ENCODE measurements at places on chromosomes 6 and 20.

- no peak for DNase-seq
Measured at GRCh38 chr20:56395166-56395565, 2.7 kb downstream of the CSTF1 start.

DNA sequence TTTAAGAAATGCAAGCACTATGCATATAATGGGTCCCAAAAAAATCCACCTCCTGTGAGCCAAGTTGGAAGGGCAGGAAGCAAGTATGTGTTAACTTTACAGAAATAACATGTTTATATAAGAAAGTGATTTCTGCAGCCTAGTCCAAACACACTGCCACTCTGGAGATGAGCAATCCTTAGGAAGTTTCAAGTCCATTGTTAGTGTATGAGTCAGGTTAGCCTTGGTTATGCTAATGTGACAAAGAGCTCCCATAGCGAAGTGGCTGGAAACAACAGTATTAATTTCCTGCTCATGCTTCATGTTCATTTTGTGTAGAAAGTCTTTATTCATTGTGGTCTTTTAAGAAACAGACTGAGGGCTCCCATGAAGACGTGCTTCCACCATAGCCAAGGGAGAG, 121.4 kb downstream of the TBXT start:
- DNase-seq = no peak

- no peak for DNase-seq
Measured at GRCh38 chr6:57222743-57223077, 603 bp upstream of the RAB23 start.

DNA sequence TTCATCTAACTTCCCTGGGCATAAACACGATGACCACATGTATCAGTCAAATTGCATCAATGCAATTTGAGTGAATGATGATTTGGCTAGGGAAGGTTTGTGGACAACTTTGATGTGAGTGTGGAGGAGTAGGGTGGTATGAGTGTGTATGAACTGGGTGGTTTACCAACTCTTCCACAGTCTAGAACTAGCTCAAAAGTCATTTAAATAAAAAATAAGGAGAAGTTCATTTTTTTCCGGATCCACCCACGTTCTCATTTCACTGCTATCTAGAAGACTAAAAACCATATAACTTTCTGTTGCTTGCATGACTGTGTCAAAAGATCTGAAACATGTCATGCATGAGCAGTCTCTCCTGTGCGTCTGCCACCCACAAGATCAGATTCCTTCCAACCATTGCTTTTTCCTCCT, 23.6 kb downstream of the SLC35D3 start:
- DNase-seq = no peak

DNA sequence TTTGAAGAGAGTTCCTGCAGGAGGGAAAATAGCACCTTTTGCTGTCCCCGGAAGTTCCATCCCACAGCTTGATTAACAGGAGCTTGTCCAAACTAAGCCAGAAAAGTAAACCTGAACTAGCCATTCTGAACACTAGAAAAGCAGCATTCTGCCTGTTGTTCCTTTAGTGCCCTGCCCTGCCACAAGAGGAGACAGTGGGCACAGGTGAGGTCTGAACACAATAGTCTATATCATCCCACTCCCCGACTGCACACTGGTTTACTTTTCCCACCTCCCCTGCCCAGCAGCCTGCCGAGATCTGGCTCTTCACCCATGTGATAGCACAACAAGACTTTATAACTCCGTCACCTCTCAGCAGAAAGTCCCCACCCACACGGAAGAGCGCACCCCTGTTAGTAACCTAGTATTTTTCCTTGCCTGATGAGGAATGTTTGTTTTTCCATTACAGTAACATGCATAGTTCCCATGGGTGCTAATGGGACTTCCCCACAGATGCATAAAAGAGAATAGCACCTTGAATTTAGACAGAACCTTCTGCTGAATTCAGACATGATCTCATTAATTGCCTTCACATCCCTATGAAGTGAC, 59.7 kb downstream of the TFAP2A start:
- no peak for DNase-seq

GRCh38 chr6:77178821-77179220, 284.5 kb downstream of the HTR1B start:
- DNase-seq = no peak

DNA sequence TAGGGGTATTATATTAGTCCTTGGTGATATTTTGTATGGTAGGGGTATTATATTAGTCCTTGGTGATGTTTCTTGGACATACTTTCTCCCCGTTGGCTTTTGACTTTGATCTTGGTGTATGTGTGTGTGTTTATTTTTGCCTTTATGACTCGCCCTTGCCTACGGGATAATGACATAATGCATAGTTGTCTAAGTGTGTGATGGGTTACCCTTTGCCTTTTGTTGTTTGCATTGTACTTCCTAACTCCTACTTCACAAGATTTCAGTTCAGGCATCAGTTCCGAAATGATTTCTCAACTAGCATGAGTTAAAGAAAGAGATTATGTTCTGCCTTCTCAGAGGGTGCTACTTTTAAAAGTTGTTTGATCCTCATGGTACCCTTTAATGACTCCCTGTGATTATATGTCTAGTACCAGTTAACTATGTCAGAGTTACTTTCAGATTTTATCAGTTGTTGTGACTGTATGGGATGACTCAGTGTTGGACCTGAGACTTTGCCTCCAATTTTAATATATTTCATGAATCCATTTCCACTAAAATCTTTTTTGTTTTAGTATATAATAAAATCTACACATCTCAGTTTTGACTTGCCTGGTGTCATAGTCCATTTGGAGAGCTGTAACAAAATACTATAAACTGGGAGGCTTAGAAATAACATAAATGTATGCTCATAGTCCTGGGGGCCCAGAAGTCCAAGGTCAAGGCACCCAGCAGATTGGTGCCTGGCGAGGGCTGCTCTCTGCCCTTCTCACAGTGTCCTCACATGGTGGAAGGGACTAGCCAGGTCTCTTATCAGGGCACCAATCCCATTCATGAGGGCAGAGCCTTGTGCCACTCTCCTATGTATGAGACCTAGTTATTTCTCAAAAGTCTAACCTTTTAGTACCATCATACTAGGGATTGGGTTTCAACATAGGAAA, 34.1 kb downstream of the CDYL start:
- no peak for DNase-seq

- no peak for DNase-seq
Measured at GRCh38 chr6:45132059-45132458, 196.1 kb upstream of the RUNX2 start.

- DNase-seq = no peak
Measured at GRCh38 chr6:2560917-2561698, 189.6 kb downstream of the MYLK4 start.

- DNase-seq = no peak
Measured at GRCh38 chr6:124800222-124800621, 162.0 kb upstream of the RNF217 start.
